KG1 (cell line): ENCODE measurements at places on chromosomes 3 and 15.
A peak's percentile ranks its signal among the peaks of the same experiment; 100 is the strongest.

DNA sequence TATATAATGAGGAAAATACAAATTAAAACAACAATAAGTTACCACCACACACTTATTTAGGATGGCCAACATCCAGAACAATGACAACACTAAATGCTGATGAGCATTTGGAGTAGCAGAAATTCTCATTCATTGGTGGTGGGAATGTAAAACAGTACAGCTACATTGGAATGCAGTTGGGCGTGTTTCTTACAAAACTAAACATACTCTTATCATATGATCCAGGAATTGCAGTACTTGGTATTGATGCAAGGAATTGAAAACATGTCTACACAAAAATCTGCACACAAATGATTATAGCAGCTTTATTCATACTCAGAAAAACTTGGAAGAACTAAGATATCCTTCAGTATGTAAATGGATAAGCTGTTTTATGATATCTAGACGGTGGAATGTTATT is 594.2 kb downstream of the ZBBX start:
- DNase-seq: no peak

DNA sequence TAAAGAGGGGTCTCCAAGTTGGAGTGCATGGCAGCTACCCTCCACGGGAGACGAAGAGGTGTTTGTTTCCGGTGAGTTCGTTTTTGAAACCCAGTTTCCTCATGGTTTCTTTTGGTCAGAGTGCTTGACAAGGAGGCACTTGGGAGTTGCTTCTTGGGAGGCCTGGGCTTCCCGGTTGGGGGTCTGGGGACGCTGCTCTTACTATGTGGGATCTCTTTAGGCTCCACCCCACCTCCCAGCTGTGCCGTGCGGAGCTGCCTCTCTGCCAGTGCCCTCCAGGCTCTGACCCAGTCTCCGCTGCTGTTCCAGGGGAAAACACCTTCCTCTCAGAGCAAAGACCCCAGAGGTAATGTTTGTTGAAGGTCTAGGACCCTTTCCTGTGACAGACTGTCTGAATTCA is 29.6 kb downstream of the KIF7 start:
- no peak for DNase-seq

- no peak for DNase-seq
Observed at GRCh38 chr3:39408493-39409372, 2.2 kb downstream of the RPSA start.

DNA sequence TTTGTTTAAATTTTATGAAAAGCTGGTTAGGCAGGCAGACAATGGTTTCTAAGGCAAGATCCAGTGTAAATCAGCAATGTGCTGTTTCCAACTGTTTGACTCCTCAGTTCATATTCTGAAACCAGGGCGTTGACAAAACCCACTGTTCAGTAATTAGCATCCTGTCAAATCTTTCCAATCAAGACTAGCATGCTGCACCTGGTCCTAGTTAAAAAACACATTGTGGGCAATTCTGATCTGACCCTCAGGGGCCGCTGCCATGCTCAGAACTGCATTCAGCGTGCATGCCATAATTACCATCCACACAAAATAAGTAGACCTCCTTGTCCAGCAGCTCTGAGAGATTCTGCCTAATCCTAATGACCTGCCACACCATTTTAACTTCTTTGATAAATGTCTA is 20.9 kb upstream of the RBP1 start:
- DNase-seq: no peak

- no peak for DNase-seq
Observed at GRCh38 chr15:73464602-73465001, 21.6 kb downstream of the REC114 start.

- DNase-seq: no peak
Observed at GRCh38 chr15:91021516-91022074, 799 bp downstream of the VPS33B start.

- no peak for DNase-seq
Observed at GRCh38 chr3:127779747-127780146, 42.6 kb downstream of the MGLL start.

GRCh38 chr3:2246873-2247648 is 148.4 kb downstream of the CNTN4 start:
- DNase-seq: no peak

GRCh38 chr3:122609798-122610559 is 32.5 kb downstream of the PARP15 start:
- no peak for DNase-seq

- DNase-seq: no peak
Observed at GRCh38 chr3:17831366-17831765, 88.9 kb upstream of the TBC1D5 start.

GRCh38 chr3:198113206-198114053 is 153.4 kb downstream of the LMLN start:
- DNase-seq: no peak

DNA sequence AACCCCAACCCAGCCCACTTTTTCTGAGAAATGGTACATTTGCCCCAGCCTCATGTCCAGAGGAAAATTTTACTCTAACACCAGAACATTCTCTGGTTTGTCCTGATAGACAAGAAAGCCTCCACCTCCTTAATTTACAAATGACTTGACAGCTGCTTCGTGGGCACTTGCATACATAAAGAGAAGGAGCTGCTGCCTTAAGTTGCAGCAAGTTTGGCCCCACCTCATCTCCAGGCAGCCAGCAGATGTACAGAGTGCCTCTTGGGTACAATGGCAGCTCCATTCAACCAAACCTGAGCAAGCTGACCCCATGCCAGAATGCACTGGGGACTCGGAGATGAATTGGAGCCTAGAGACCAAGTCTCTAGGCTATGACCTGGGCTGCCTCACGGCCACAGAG is 6.2 kb upstream of the H1-8 start:
- no peak for DNase-seq

DNA sequence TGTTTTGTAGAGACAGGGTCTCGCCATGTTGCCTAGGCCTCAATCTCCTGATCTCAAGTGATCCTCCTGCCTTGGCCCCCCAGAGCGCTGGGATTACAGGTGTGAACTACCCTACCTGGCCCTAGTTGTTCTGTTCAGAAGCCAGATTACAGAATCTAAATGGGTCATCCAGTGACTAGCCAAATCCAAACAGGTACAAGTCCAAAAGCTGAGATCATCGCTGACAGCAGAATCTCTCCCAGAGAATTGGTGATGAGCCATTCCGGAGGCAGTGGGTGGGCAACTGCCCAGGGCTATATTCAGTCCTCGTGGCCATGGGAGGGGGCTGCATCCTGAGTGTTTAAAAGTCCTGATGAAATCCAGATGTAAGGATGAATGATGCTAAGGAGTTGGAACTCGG is 47.5 kb upstream of the SEMA4B start:
- DNase-seq: no peak

- DNase-seq: no peak
Observed at GRCh38 chr15:53836618-53837017, 77.2 kb upstream of the WDR72 start.

GRCh38 chr3:16286161-16286560 is 21.1 kb downstream of the OXNAD1 start:
- DNase-seq: no peak

- peak; percentile 13 for DNase-seq
Observed at GRCh38 chr3:71062952-71063772, 520.4 kb downstream of the FOXP1 start.

DNA sequence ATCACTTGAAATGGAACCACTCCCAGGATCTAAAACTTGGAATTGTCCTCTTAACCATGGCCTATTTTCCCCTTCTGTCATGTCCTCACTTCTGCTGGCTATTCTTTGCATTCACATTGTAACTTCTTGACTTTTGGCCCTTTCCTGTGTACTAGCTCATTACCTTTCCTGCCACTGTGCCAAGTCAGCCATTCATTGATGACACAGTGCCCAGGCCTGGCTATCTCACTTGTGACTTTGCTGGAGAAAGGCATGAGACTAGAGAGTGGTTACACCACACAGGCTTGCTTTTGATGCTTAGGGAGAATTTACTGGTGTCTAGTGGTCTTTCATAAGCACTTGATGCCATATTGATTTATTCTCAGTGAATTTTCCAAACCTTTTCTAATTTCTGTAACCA is 101.1 kb downstream of the NR1D2 start:
- no peak for DNase-seq
